Activated T-cell treated with anti-CD3 and anti-CD28 coated beads, Interleukin-2, amount 50 U/mL, for 4 hours (primary cell): ENCODE measurements at places on chromosomes 12 and 14.

DNA sequence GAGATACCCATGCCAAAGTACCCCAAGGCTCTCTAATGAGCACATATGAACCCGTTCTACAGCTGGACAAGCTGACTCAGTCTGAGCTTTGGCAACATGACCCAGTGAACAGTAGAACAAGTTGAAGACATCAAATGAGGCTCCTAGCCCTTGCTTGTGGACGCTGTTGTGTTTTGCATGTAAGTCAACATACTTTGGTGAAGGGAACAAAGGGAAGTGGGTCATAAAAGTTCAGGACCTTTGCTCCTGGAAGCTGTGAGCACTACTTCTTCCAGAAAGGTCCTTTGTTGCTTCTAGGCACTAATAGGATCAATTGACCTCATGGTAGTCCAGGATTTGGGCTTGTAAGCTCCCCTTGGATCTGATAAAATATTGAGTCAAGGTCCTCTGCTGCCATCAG is 613.5 kb upstream of the TBX3 start:
- DNase-seq: no peak

- DNase-seq: no peak
These were observed 8.0 kb downstream of the IL22 start for GRCh38 chr12:68245180-68246021.

DNA sequence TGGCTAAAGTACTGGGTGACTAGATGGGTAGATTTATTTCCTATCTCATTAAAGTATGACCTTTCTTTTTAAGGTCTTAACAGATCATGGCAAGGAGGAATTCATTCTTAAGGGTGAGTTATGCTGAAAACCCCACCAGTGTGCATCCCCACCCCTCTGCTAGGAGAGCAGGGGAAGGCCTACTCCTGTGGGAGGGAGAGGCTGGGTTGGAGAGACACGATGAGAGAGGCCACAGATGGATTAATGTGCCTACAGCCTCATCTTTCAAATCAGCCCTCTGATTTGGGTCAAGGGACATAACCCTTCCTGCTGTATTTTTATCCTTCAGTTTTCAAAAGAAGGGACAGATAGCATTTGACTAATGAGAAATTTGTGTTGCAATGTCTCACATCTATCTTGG is 185.5 kb downstream of the SSPN start:
- no peak for DNase-seq

DNA sequence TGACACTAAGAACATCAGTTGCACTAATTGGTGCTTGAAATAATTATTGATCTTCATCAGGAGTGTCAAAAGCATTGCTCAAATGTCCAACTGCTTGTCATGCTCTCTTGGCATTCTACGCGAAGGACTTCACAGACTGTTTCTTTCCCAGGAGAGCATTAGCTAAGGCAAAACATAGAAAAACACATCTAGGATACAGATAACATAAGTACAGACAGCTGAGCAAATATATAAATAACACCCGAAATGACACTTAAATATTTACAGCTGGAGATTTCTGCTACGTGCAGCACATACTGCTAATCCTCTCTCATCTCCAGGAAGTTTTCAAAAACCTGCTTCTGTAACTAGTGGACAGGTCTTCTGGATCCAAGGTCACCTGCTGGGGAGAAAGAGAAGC is 120.0 kb upstream of the PRMT8 start:
- no peak for DNase-seq

GRCh38 chr12:94570161-94570560 is 80.2 kb downstream of the TMCC3 start:
- no peak for DNase-seq

- no peak for DNase-seq
These were observed 63.1 kb downstream of the C12orf75 start for GRCh38 chr12:105393587-105393986.

GRCh38 chr14:95065411-95065810 is 91.9 kb downstream of the DICER1 start:
- no peak for DNase-seq

DNA sequence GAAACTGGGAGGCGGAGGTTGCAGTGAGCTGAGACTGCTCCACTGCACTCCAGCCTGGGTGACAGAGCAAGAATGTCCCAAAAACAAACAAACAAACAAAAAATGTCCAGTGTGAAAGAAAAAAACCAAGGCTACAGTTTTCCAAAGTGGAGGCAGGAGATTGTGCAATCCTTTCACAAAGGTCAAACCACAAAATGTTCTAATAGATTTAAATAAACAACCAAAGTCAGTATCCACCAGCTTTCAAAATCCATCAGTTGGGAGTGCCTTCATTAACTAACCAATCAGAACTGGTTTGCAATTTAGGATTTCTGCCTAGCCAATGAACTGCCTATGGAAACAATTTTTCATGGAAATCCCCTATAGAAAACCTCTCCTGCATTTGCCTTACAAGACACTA is 52.3 kb upstream of the TRIM9 start:
- DNase-seq: no peak

DNA sequence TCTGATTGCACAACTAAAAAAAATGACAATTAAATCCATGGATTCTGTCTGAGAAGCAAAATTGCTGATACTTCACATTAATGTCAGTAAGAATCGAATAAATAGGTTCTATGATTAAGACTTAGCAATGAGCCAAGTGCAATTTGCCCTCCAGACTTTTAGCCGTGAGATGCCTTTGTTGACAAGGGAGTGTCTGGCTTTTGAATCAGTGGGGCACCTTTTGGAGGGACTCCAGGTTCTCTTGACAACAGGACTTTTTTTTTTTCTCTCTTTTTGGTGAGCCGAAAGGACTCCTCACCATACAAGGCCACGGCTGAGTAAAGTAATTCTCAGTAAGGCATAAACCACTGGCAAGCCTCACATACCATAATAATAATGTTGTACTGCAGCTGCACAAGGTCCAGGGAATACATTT is 4.7 kb upstream of the MDM1 start:
- no peak for DNase-seq

GRCh38 chr12:91786499-91787272 is 359.0 kb downstream of the BTG1 start:
- DNase-seq: no peak

DNA sequence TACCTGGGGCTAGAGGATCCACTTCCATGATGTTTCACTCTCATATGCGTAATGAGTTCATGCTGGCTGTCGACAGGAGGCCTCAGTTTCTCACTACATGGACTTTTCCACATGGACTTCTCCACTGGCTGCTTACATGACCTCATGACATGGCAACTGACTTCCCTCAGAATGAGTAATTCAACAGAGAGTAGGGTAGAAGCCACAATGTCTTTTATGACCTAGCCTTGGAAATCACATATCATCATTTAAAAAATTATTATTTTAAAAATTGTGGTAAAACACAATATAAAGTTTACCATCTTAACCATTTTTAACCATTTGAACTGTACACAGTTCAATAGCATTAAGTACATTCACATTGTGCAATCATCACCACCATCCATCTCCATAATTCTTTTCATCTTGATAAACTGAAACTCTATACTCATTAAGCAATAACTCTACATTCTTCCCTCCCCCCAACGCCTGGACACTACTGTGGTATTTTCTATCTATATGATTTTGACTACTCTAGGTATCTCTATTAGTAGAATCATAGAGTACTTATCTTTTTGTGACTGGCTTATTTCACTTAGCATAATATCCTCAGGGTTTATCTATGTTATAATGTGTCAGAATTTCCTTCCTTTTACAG is 144.5 kb downstream of the TGFB3 start:
- no peak for DNase-seq

DNA sequence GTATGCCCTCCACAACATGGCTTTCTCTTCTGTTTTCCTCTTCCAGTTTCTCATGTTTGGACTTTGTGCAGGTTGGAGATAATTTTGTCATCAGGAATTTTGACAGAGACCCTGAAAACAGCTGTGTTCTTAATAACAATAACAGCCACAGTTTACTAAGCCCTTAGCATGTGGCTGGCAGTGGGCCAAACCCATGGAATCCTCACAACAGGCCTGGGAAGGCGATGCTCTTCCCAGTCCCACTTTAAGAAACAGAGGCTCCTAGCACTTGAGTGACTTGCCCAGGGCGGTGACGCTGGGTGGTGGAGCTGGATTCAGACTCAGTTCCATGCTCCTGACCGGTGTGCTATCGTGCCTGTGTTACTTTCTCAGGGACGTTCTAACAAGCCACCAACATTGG is 20.1 kb upstream of the PLEKHG3 start:
- DNase-seq: no peak

DNA sequence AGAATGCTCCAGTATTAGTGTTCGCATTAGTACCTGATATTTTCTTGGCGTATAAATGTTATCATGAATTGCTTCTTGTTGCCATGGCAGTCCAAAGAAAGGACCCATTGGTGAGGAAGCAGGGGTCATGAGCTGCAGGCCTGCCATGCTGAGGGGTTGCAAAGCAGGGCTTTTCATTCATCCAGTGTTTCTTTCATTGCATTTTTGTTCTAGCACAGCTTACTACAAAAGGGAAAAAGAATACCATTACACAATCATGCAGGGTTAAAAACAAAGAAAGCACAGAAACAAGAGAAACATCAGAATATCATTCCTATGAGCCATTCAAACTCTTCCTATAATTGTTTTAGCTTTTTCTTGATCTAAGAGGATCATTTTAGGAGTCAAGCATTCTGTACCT is 24.0 kb downstream of the DICER1 start:
- no peak for DNase-seq

DNA sequence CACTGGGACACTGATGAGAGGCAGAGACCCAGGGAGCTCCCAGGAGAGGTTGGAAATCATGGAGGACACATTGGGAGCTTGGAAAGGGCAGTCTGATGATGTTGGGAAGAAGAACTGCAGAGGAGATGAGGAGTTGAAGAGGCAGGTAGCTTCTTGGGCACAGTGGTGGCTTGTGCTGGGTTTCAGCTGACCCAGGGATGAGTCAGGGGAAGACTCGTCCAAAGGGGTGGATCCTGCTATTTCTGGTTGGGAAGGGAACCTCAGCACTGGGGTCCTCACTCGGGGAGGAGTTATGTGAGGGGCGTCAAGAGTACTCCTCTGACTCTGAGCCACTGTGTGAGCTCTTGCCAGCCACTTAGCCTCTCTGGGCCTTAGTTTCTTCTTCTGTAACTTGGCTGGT is 11.5 kb downstream of the ADCY4 start:
- no peak for DNase-seq
